ENCODE measurements at places on chromosomes 5 and 9. TPM values are rescaled to one million over a fixed set of nuclear protein-coding genes. Genes with fewer than 3 reads are reported as not detected.

DNA sequence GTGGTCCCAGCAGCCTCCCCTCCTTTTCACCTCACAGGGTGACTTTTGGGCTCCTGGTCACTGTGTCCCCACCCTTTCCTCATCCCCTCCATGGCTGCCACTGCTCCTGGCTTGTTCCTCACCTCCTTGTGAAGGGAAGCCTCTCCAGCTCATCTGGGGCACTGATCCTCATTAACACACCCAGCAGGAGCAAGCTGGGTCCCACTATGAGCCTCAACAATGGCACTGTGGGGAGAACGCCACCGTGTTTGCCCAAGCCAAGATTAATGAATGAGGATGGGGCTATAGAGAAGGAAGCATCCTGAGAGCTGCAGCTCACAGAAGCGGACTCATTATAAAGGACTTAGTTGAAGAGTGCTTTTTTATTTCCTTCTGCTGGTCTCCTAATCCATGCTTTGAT is 118.4 kb downstream of the MARCHF11 start:
- H3K27ac ChIP-seq: no peak overlapping the region
- no peaks in the 10 kb centered on the region for H3K36me3 ChIP-seq
- no peaks in the 10 kb centered on the region for H3K4me1 ChIP-seq
- no peak overlapping the region for H3K4me3 ChIP-seq
- H3K27me3 ChIP-seq: peaks cover 12% of the 10 kb centered on the region

- peaks cover 56% of the 10 kb centered on the region for H3K4me1 ChIP-seq
- H3K27ac ChIP-seq: peak overlapping the region; percentile 98
- no peaks in the 10 kb centered on the region for H3K27me3 ChIP-seq
- no peak for DNase-seq
These were observed 599 bp downstream of the NMRK1 start for GRCh38 chr9:75087289-75087823.

FGD3 gene
- 4.8 TPM for total RNA-seq

- no peaks in the 10 kb centered on the region for H3K27me3 ChIP-seq
- peaks cover 64% of the 10 kb centered on the region for H3K4me1 ChIP-seq
- no peak overlapping the region for H3K4me3 ChIP-seq
- no peak overlapping the region for H3K27ac ChIP-seq
- DNase-seq: no peak
These were observed 11.1 kb downstream of the TGFBR1 start for GRCh38 chr9:99116003-99116411.

GRCh38 chr5:177447611-177448243 is 1.1 kb downstream of the PRR7 start:
- peaks cover 8% of the 10 kb centered on the region for H3K27me3 ChIP-seq
- peaks cover 2% of the 10 kb centered on the region for H3K36me3 ChIP-seq
- H3K4me3 ChIP-seq: peak overlapping the region; percentile 65
- DNase-seq: no peak

GRCh38 chr9:16873126-16873802 is 2.8 kb upstream of the BNC2 start:
- H3K36me3 ChIP-seq: no peaks in the 10 kb centered on the region
- H3K27ac ChIP-seq: no peak overlapping the region
- DNase-seq: no peak
- no peak overlapping the region for H3K4me3 ChIP-seq
- H3K4me1 ChIP-seq: peaks cover 14% of the 10 kb centered on the region
- H3K27me3 ChIP-seq: no peaks in the 10 kb centered on the region

GRCh38 chr9:10649076-10649475 is 36.3 kb upstream of the PTPRD start:
- no peak overlapping the region for H3K27ac ChIP-seq
- no peaks in the 10 kb centered on the region for H3K27me3 ChIP-seq
- no peaks in the 10 kb centered on the region for H3K4me1 ChIP-seq
- no peak for DNase-seq
- no peak overlapping the region for H3K4me3 ChIP-seq

DNA sequence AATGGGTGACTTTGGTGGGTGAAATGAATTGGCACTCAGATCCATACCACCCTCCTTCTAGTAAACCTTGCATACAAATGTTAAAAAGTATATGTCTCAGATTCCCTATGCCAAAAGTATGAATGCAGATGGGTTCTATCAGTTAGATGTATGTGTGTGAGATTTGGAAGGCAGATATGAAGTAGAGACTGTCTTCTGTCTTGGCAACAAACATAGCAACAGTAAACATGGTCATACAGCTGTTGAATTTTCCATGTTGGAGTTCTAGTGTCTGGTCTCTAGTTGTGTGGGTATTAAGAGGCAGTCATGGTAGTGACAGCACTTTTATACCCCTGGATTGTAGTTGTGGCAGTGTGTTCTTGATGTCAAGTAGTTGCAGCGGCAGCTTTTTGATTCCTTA is 125.6 kb upstream of the PITX1 start:
- no peak overlapping the region for H3K4me3 ChIP-seq
- H3K27me3 ChIP-seq: no peaks in the 10 kb centered on the region
- DNase-seq: no peak
- H3K27ac ChIP-seq: no peak overlapping the region

DNA sequence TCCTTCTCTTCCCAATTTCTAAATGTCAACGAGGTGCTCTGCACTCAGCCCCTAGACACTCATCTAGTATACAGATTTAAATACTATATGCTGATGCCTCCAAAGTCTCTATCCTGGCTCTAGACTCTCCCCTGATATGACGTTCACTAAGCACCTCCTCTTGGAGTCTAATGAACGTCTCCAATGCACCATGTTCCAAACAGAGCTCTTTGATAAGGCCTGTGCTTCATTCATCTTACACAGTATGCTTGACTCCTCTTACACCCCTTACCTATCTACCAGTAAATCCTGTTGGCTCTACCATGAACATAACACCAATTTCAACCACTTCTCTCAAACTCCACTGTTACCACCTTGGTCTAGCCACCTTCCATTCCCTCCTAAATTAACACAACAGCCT is 25.7 kb downstream of the OXCT1 start:
- no peaks in the 10 kb centered on the region for H3K4me1 ChIP-seq
- H3K27me3 ChIP-seq: no peaks in the 10 kb centered on the region
- no peak overlapping the region for H3K4me3 ChIP-seq

DNA sequence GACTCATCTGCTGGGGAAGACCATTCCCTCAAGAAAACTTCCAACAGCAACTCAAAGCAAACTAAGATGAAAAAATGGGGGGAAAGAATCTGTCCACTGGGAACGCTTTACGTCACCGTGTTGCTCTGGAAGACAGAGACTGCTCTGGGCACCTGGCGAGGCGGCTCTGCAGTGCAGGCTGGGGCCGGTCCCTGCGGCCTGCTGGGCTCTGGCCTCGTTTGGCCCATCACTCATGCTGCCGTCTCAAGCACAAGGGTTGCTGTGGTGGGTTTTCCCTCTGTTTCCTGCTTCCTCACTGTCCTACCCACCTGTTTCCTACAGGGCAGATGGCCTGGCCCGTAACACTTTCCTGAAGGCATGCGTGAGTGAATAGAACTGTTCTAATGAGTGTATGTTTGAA is 92.9 kb upstream of the OTULINL start:
- H3K4me3 ChIP-seq: no peak overlapping the region
- H3K4me1 ChIP-seq: peaks cover 7% of the 10 kb centered on the region
- H3K27ac ChIP-seq: no peak overlapping the region
- H3K36me3 ChIP-seq: peaks cover 93% of the 10 kb centered on the region

GRCh38 chr5:180868960-180869359 is 7.9 kb upstream of the ZFP62 start:
- H3K4me1 ChIP-seq: peaks cover 24% of the 10 kb centered on the region
- peak overlapping the region; percentile 77 for H3K27ac ChIP-seq
- H3K36me3 ChIP-seq: no peaks in the 10 kb centered on the region
- no peak overlapping the region for H3K4me3 ChIP-seq
- H3K27me3 ChIP-seq: no peaks in the 10 kb centered on the region

DNA sequence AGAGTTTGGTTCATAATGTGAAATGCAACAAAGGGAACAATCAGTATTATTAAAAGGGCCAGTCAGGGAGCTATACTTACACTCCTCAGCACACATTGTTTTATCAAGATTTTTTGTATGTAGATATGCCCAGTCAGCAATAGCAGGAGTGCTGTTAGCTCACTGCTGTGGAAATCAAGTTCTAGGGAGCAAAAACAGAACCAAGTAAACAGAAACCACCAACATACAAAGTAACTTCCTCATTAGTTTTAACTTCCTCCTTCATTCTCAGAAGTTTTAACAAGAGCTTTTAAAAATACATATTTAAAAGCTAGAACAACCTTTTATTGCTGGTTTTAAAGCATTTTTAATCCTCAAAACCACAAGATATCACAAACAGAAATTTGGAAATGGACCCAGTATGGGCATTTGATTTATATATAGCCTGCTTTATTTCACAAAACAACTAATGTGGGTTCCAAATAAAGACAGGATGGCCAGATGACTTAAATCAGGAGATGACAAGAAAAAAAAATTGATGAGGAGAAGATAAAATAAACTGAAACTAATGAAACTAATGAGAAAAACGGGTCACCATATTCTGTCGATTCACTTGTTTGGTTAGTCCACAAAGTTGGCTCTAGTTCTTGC is 178.5 kb downstream of the ADAMTS12 start:
- no peak overlapping the region for H3K27ac ChIP-seq
- DNase-seq: no peak
- no peak overlapping the region for H3K4me3 ChIP-seq
- H3K27me3 ChIP-seq: no peaks in the 10 kb centered on the region

DNA sequence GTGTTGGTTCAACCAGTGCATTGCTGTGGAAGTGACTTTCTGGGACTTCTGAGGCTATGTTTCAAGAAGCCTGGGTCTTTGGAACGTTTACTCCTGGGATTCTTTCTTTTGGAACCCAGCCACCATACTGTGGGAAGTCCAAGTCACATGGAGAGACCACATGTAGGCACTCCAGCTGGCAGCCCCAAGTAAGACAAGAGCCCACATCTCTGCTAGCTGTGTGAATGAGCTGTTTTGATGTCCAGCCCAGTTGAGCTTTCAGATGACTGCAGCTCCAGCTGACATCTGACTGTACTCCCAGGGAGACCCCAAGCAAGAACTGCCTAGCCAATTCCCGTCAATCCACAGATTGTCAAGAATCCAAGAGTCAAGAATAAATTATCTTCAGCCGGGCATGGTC is 60.1 kb upstream of the SPATA31D4 start:
- no peak overlapping the region for H3K4me3 ChIP-seq
- no peak for DNase-seq
- no peak overlapping the region for H3K27ac ChIP-seq
- H3K4me1 ChIP-seq: no peaks in the 10 kb centered on the region
- H3K27me3 ChIP-seq: no peaks in the 10 kb centered on the region

SOX30 gene
- not detected for total RNA-seq

- no peak for DNase-seq
- H3K4me1 ChIP-seq: no peaks in the 10 kb centered on the region
- no peak overlapping the region for H3K27ac ChIP-seq
- no peak overlapping the region for H3K4me3 ChIP-seq
- H3K27me3 ChIP-seq: no peaks in the 10 kb centered on the region
- H3K36me3 ChIP-seq: peaks cover 18% of the 10 kb centered on the region
These were observed 31.7 kb downstream of the ZDHHC21 start for GRCh38 chr9:14661421-14662059.

AGXT2 gene
- not detected for total RNA-seq

BTNL8 gene
- not detected for total RNA-seq

GRCh38 chr5:43312076-43312661 is 1.0 kb downstream of the HMGCS1 start:
- H3K36me3 ChIP-seq: no peaks in the 10 kb centered on the region
- peak overlapping the region; percentile 91 for H3K4me3 ChIP-seq
- no peaks in the 10 kb centered on the region for H3K27me3 ChIP-seq
- DNase-seq: no peak
- H3K27ac ChIP-seq: peak overlapping the region; percentile 92

GRCh38 chr5:1103093-1103492 is 8.8 kb downstream of the SLC12A7 start:
- peaks cover 93% of the 10 kb centered on the region for H3K4me1 ChIP-seq
- no peak for DNase-seq
- H3K27ac ChIP-seq: peak overlapping the region; percentile 42
- no peak overlapping the region for H3K4me3 ChIP-seq
- peaks cover 7% of the 10 kb centered on the region for H3K36me3 ChIP-seq

DNA sequence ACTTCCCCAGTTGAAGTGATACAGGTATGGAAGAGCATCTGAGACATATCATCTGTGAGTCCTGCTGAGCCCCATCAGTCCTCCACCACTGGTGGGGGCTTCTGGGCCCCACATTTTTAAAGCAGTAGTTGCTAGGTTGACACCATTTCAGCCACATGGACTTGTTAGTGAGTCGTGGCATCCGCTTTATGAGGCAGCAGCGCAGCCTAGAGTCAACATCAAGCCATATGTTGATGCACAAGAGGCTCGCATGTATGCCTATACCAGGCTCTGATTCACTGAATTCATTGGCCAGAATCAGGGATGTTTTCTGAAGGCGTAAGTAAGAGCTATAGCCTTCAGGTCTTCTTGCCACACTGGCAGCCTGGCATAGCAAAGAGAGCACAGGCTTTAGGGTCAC is 26.8 kb downstream of the ZNF346 start:
- H3K27ac ChIP-seq: no peak overlapping the region
- H3K36me3 ChIP-seq: peaks cover 63% of the 10 kb centered on the region
- H3K4me3 ChIP-seq: no peak overlapping the region
- H3K4me1 ChIP-seq: no peaks in the 10 kb centered on the region

DNA sequence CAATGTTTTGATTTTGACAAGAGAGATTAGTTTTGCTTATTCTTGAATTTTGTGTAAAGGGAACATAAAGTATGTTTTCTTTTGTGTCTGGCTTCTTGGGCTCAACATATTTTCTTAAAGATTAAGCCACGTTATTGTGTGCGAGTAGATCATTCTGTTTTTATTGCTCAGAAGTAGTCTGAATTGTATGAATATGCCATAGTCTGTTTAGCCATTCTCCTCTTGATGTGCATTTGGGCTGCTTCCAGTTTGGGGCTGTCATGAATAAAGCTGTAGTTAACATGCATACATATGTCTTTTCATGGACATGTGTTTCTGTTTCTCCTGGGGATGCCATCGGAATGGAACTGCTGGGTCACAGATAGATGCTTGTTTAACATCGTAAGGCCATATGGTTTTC is 198.9 kb downstream of the FANCC start:
- peaks cover 19% of the 10 kb centered on the region for H3K4me1 ChIP-seq
- H3K27me3 ChIP-seq: no peaks in the 10 kb centered on the region
- no peak for DNase-seq
- no peak overlapping the region for H3K4me3 ChIP-seq

MYMK gene
- total RNA-seq: not detected

DNA sequence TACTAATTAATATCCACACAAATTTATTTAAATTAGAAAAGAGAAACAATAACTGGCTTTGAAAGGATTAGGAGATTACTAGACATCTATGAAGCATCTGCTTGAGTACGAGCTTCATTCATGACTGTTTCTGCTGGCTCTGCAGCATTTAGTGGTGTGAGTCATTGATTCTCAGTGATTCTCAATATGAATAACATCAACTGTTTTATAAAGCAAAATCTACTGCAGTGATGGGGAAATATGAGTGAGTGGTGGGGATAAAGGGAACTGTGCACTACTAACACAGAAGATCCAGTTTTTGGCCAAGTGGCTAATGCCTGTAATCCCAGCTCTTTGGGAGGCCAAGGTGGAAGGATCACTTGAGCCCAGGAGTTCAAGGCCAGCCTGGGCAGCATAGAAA is 8.4 kb downstream of the FNBP1 start:
- H3K27me3 ChIP-seq: no peaks in the 10 kb centered on the region
- H3K4me3 ChIP-seq: no peak overlapping the region
- no peaks in the 10 kb centered on the region for H3K36me3 ChIP-seq
- H3K4me1 ChIP-seq: peaks cover 98% of the 10 kb centered on the region
- no peak for DNase-seq
- peak overlapping the region; percentile 100 for H3K27ac ChIP-seq
